ENCODE measurements at places on chromosomes 7 and 10.

- no peak for DNase-seq
Observed at GRCh38 chr7:56083150-56083785, 9.5 kb downstream of the PHKG1 start.

DNA sequence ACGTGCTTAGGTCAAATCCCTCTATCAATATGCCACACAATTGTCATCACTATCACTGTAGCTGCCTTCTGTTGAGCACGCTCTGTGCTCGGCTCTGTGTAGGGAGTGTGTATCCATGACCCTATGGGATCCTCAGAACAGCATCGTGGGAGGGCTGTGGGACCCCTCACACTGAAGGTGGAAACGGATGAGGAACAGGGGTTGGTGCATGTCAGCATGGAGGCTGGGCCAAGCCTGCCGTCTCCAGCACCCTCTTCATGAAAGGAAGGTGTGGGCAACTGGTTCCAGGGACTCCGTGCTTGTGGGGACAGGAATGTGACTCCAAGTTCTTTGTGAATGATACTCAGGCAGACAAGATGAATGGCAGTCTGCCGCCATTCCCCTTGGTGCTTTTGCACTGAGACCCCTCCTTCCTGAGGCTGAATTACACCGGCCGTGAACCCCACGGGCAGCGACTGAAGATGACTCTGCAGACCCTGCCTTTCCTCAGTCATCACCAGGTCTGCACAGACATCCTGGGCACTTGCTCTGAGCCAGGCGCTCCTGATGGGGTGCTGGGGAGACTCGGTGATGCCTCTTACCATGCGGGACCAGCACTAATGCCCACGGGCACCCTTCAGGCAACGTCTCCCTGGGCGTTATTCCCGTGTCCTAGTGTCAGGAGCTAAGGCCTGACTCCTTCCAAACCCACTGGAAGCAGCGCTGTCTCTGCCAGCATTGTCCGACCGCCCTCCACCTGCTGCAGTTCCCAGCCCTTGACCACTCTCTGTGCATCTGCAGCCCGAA, 495.2 kb downstream of the TCERG1L start:
- no peak for DNase-seq

DNA sequence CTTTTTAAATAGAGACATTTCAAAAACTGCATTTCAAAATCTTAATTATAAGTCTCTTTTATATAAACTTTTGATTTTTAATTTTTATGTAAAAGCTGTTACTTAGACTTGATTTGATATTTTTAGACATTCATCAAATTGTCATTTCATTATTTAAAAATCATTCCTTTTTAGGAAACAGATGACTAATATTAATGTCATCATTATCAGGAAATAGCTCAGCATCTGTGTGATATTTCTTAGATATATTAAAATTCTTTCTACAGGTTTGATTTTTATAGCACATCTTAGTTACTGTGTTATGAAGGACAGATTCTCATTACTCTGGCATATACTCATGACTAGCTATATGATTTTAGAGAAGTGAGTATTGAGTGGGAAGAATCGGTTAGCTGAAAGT, 17.2 kb downstream of the RUNDC3B start:
- DNase-seq, result no peak

DNA sequence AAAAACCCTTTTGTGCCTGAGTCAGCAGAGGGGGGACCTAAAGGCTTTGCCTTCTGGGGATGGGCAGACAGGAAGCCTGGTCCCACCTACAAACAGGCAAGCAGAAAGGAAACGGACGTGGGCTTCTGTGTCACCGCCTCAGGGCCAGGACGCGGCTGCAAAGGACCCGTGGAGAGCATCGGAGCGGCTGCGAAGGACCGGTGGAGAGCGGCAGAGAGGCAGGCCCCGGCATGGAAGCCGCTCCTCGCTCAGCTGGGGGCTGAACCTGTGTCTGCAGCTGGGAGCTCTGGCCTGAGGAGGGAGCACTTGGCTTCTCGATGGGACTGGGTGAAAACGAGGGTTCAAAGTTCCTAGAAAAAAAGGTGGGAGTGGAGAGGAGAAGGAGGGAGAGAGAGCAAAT, 125.4 kb upstream of the PPP2R2D start:
- DNase-seq, result no peak

GRCh38 chr7:37916017-37916672, 472 bp downstream of the SFRP4 start:
- no peak for DNase-seq

- no peak for DNase-seq
Observed at GRCh38 chr10:103654925-103655324, 161.4 kb downstream of the NEURL1 start.

DNA sequence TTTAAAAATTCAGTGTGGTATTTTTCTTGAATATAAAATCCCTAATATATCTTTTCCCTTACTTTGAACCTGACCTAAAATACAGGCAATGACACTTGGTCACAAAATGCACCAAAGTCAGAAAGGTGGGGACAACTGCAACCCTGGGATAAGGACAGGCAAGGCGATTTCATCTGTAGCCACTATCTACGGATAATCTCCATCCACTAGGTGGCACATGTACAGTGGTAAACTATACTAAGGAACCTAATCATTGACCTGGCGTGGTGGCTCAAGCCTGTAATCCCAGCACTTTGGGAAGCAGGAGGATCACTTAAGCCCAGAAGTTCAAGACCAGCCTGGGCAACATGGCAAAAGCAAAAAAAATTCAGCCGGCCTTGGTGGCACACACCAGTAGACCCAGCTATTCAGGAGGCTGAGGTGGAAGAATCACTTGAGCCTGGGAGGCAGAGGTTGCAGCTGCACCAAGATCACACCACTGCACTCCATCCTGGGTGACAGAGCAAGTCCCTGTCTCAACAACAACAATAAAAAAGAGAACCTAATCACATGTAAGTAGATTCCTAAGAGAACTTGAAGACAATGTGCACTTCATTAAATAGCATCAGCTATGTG, 98.9 kb downstream of the KMT2C start:
- no peak for DNase-seq

DNA sequence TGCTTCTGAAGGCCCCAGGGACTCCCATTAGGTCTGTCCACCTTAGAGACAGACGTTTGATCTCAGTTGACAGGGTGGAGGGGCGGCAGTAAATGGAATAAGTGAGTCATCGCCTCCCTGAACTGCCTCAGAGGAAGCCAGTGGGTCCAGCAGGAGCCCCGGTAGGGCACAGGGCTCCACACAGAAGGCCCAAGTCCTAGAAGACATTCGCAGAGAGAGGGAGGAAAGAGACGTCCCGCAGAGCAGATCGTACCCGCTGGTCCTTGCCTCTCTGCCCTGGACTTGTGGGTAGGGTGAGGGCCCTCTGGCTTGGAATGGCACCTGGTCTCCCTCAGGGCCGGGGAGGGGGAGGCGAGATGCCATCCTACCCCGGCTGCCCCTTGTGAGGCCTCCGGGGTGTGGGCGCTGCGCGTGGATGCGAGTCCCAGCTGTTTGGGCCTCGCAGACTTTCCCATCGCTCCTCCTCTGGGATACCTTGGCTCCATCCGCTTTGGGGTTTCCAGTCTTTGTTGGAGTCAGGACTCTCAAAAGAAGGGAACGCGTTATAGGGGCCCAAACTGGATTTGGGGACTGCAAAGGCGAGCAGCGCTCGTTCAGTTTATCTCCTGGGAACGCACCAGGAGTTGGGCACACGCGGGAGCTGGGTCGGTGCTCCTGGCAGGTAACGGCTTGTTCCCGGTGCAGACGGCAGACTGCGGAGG, 5.1 kb downstream of the TLX1 start:
- no peak for DNase-seq

- DNase-seq, result no peak
Observed at GRCh38 chr7:65972976-65973375, 9.0 kb downstream of the GUSB start.

DNA sequence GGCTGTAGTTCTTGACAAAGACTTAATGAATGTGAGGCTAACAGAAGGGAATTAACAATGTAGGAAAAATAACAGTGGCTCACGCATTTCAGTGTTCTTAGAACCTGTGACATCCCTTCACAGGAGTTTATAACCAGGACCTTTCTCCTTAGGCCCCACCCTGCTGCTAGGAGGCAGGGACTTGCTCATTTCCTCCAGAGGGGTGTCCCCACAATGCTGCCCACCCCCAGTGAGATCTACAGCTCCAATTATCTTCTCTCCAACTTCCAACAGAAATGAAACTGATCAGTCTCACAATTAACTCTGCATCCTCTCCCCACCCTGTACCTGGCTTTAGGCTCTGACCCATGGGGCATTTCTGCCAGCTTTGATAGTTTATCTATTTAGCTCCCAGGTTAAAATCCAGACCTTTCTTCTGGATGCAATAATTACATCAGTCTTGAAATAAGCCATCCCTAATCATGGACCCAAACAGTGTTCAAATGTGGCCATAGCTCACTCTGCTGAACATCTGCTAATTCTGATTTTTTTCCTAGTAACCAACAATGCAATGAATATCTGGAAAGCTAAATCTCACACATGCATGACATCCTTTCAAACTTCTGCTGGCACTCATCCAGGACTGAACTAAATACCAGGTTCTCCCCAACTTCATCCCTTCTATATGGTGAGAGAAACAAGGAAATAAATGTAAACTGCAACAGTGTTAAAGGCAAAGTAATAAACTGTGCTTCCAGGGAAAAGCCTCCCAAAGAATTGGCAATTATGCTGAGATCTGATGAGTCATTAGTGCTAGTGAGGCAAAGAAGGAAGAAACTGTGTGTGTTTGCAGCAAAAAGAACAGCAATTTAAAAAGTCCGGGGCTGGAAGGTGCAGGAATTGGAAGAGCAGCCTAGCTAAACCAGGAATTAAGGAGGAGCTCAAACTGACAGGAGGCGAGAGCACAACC, 64.6 kb downstream of the HERPUD2 start:
- no peak for DNase-seq

GRCh38 chr10:77626266-77626935, 11.2 kb downstream of the KCNMA1 start:
- no peak for DNase-seq

GRCh38 chr7:117841611-117842010, 31.6 kb downstream of the CTTNBP2 start:
- no peak for DNase-seq

- DNase-seq, result no peak
Observed at GRCh38 chr10:89373916-89374711, 3.7 kb upstream of the IFIT1B start.

DNA sequence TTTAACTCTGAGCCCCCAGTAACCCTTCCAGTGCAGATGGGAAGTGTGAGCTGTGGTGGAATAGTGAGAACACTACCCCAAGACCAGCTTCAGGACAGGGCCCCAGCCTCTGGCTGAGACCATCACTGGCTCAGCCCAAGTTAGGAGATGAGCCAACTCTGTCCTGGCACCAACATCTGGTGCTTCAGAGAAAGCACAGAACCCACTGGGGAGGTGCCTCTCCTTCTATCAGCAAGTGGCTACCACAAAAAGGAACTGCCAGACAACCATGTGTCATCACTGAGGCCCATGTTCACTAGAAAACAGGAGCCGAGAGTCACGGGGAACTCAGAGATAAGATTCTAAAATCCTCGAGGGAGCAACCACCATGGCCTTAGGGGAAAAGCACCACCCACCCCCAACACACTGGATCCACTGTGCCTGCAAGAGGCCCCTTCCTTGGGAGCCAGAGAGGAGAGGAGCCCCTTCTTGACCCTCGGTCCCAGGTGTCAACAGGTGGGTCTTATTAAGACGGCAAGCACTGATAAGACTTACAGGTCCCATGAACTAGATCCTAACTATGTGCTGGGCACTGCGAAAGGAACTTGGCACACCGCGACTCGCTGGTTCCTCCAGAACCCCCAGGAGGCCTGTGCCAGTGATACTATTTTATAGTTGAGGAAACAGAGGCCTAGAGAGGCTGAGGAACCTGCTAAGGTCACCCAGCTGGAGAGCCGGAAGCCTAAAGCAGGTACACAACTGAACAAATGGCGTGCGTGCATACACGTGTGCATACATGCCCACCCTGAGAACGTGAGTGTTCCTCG, 102.7 kb downstream of the FAM53B start:
- DNase-seq, result no peak

DNA sequence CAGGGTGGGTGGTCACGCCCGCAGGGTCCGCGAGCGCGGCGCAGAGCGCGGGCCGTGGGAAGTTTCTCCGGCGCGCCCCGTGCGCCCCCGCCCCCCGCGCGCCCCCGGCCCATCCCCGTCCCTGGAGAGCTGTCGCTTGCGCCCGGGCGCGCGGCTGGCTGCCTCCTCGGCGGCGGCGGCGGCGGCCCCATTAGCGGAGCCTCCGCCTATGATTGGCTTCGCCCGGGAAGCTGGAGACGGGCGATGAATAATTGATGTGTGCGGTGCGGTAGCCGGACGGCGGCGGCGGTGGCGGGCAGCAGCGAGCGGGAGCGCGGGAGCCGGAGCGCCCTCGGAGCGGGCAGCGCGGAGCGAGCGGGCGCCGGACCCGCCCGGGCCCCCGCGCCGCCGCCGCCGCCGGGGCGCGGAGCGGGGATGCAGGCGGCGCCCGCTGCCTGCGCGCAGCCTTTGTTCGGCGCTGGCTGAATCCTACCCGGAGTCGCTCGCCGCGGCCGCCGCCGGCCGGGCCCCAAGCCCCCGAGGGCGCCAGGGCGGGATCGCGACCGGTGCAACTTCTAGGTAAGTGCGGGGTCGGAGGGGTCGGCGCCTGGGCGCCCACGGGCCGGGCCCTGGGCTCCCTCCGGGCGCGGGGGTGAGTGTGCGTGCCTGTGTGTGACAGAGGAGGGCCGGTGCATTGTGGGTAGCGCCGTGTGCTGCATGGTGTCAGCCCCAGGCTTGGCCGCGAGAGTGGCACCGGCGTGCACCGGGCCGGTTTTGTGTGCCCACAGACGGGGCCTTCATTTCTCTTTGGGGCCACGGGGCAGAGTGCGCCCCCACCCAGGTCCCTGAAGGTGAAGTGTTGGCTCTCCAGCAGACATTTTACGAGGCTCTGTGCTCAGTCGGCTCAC, 103.8 kb upstream of the PPIF start:
- no peak for DNase-seq

Data from stimulated activated CD8-positive, alpha-beta memory T cell treated with anti-CD3 and anti-CD28 coated beads, Interleukin-7, amount 100 ng/mL, for 1 hour (primary cell).